ENCODE measurements at places on chromosomes 5 and 9.

- DNase-seq: no peak
These were observed 120.5 kb downstream of the ADAMTS2 start for GRCh38 chr5:179224741-179225140.

DNA sequence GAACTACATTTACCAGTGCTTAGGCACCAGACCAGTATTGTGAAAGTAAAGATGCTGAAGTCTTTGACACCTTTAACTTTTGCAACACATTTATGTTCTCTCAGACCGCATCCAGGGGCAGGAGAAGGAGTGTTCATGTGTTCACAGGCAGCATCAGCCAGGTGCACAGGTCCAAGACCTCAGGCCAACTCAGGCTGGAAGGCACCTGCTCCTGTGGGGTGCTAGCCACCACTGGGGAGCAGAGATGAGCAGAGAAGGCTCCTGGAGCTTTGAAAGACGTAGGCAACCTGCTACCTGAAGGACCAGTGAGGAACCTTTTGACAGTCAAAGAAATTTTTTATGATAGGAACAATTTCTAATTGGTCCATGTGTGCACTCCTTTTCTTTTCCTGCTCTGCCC is 35.6 kb downstream of the DAPK1 start:
- DNase-seq: no peak

DNA sequence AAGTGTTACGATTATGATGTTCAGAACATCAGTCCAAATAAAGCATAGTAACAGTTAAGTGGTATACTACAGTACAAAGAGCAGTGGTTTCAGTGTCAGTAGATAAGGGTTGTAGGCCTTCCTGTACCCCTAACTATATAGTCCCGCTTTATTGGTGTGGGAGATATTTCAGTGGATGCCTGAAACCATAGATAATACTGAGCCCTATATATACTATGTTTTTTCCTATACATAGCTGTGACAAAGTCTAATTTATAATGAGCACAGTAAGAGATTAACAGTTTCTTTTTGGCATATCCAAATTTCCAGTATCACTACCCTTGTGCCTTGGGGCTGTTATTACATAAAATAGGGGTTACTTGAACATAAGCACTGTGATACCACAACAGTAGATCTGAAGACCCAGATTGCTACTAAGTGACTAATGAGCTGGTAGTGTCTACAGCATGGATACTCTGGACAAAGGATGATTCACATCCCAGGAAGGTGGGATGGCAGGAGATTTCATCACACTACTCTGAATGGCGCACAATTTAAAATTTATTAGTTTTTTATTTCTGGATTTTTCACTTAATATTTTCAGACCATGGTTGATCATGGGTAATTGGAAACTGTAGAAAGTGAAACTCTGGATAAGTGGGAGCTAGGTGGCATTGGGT is 119.3 kb downstream of the RPS23 start:
- no peak for DNase-seq

GRCh38 chr9:109894921-109895758 is 115.1 kb downstream of the PALM2AKAP2 start:
- no peak for DNase-seq

GRCh38 chr5:107451028-107451427 is 219.7 kb downstream of the EFNA5 start:
- no peak for DNase-seq

- no peak for DNase-seq
These were observed 44.8 kb upstream of the CYLC2 start for GRCh38 chr9:102950346-102950745.
